Activated naive CD4-positive, alpha-beta T cell (primary cell): ENCODE measurements at places on chromosomes 2 and 18.

GRCh38 chr2:134370655-134371445 lies 117.0 kb downstream of the MGAT5 start:
- no peak for DNase-seq

DNA sequence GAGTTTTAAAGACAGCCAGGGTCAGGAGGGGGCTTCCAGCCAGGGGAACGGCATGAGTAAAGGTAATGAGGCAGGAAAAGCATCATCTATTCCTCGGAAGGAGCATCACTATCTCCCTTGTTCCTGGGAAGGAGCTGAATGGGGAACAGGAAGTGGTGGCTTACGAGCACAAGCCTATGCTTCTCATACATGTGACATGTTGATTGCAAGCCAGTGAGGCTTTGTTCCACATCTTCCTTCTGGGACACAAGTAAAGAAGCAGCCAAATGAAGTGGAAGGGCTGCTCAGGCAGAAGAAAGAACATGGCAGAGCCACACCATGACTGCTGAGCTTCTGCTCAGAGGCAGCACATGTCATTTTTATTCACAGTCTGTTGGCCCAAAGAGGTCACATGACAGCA lies 15.1 kb upstream of the LMAN1 start:
- no peak for DNase-seq

DNA sequence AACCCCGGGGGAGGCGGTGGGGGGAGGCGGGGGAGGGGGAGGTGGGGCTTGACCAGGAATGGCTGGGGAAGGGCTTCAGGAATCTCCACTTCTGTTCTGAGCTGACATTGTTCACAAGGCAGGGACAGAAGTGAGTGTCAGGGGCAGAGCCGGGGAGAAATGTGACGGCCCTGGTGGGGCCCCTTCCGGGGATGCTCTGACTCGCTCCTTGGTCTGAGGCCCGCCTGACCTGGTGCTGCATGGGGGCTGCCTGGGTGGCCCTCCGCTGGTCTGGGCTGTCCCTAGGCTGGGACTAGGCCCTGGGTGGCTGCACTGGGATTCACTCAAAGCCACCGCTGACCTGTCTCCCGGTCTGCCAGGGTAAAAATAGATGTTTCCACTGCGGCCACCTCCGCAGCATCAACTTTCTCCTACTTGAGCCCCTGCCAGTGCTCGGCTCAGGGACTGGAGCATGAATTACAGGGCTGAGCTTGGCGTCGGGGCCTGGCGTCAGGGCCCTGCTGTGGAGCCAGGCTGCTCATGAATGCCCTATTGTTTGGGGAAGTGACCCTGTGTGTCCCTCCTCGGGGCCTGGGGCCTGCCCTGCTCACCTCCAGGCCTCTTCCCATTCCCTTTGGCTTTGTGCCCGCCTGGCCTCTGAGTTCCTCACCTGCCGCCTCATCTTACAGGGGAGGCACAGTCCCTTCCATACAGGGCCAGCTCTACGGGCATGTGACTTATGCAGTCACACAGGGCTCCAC lies 247.5 kb downstream of the DYSF start:
- DNase-seq: no peak

DNA sequence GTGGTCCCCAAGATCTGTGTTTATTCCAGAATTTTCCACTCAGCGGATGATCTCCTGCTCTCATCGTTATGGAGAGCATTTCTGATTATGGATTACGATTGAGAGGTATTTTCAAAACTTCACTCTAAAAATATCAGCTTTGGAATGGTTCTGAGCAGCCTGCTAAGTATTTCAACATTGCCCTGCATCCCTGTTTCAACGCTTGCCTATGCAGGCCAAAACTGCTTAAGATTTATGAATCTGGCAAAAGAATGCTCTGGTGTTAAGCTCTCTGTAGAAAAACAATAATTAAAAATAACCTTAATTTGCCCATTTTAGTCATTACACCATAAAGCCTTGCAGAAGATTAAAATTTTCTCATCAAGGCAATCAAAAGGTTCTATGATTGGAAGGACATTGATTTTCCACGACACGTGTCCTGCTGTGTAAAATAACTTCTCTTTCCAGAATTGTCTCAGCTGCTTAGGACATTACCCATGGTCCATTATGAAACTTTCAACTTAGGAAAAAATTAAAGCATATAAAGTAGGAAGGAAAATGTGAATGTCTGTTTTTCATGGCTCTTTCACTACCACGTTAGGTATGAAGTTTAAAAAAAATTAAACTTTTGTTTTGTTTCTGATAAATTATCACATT lies 229.9 kb downstream of the ACKR3 start:
- DNase-seq: no peak

- no peak for DNase-seq
Observed at GRCh38 chr18:8142131-8142711, 467.0 kb upstream of the RAB12 start.

DNA sequence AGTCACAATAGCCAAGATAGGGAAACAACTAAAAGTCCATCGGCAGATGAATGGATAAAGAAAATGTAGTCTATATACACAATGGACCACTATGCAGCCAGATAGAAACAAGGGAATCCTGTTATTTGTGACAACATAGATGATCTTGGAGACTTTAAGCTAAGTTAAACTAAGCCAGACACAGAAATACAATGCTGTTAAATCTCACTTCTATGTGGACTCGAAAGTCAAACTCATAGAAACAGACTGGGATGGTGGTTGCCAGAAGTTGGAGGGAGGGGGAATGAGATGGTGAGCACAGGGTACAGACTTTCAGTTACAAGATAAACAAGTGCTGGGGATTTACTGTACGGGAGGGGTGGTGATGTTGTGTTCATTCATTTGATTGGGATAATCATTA lies 5.4 kb upstream of the CNDP1 start:
- no peak for DNase-seq
